ENCODE measurements at places on chromosomes 3 and 15.

- DNase-seq: no peak
Measured at GRCh38 chr15:26083896-26084295, 220.8 kb upstream of the ATP10A start.

DNA sequence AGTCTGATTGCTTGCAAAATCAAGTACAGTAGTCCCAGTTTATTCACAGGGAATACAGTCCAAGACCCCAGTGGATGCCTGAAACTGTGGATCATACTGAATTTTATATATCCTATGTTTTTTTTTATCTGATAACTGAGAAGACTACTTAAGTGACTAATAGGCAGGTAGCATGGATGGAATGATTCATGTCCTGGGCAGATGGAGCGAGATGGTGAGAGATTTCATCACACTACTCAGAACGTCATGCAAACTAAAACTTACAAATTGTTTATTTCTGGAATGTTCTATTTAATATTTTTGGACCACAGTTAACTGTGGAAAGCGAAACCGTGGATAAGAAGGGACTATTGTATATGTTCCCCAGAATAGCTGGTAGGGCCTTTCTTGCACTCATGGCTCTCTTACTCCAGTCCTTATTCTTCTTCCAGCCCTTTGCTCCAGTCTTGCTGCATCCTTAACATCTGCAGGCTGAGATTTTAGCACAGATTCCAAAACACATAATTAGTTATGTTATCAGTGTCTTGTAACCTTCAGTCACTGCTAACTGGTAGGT lies 290.0 kb downstream of the ADAMTSL3 start:
- no peak for DNase-seq

DNA sequence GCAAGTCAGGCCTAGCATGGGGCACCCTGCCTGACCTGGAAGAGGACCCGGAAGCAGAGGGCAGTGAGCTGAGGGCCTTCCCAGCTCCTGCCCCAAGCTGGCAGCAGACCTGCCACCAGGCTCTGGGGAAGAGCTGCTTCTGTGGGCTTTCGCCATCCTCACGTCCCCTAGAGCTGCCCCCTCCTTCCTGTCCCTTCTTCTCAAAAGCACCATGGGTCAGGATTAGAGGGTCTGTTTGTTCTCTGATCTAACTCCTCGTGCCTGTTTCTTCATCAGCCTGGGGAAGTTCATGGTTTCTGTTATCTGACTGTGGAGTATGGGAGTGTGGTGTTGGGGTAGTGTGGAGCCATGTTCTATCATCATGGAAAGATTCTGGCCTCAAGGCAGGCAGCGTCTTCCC lies 58.4 kb upstream of the POLG start:
- no peak for DNase-seq

- no peak for DNase-seq
Measured at GRCh38 chr3:163048881-163049280, 1552.3 kb downstream of the OTOL1 start.

DNA sequence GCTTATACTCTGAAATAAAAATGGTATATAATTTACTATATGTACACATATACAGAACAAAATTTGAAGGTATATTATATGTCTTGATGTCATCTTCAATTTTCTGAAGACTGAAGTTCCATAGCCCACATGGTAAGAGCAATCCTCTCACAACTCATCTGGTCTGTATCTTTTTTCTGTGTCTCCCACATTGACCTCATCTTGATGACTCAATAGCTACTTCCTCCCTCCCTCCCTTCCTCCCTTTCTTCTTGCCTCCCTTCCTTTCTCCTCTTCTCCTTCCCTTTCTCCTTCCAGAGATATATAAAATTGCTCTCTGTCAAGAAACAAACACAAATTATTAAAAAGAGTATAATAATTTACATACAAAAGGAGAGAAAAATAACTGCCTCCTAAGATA lies 268.5 kb downstream of the SQOR start:
- DNase-seq: no peak

DNA sequence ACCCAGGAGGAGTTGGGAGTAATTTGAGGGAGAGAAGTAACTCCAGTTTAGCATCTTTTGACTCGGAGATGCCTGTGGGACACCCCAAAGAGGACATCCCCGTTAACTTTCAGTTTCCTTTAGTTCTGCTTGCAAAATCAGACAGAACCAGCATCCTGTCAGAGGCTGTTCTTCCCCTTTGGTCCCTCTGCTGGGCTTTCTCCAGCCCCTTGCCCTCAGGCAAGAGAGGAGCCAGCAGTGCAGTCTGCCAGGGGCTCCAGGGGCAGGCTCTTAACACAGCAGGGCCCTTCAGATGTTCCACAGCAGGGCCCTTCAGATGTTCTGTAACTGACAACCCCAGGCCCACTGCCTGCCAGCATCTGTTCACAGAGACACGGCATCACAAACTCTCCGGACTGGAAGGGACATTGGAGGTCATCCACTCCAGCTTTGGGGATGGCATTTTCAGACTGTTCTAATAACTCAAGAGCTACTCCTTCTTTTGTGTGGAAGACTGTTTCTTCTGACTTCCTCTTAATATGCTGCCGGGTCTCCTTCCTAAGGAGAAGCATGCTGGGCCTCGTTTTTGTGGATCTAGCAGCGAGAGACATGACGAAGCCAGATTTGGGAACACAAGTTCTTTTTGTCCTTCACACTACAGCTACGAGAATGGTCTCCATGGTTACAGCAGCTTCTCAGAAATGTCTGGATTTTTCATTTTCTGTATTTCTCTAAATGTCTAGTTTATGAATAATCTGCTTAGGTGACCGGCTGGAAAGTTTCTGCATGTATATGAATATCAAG lies 51.9 kb downstream of the KY start:
- no peak for DNase-seq

GRCh38 chr3:31255007-31255581 lies 277.6 kb upstream of the STT3B start:
- no peak for DNase-seq

DNA sequence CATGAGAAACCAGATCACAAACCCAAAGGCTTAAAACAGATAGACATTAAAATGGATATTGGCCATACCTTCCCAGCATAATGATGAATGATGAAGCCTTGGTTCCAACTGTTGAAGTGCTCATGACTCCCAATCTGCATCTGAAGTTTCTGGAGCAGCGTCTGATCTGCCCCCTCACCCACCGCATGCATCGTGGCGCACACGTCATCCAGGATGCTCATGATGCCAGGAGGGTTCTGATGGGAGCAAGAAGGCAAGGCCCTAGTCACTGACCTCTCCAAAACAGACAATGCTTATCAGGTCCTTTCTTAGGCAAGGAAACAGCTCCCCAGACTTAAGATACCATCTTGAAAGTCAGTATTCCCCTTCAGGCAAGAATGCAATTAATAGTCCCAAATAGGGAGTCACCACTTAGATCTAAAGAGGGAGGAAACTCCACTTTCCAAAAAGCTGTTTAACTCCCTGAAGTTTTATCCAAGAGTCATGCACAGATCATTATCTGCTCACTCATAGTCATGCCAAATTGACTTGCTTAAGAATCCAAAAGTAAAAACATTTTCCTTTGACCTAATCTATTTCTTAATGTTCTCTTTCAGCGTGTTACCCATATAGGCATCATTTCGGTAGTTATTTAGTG lies 2.1 kb downstream of the LDHAL6B start:
- no peak for DNase-seq

DNA sequence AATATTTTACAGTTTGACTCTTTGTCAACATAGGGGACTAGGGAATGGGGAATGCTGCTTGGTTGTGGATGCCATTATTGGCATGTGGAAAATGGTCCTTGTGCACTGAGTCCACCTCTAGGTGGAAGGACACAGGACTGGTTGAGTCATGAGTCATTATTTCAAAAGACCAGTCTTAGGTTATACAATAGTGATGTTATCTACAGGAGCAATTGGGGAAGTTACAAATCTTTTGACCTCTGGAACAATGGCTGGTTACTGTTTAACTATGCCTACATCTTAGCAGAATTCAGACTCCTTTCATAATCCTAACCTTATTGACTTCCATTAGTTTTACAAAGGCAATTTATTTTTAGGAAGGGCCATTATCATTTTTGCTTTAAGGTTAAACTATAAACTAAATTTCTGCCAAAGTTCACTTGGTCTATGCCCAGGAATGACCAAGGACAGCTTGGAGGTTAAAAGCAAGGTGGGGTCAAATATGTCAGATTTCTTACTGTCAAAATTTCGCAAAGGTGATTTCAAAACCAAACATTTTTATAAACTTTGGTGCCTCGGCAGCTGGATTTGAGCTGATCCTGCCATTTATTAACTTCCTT lies 11.8 kb upstream of the CCR8 start:
- DNase-seq: no peak

GRCh38 chr15:88636050-88636449 lies 2.8 kb upstream of the ISG20 start:
- peak; percentile 41 for DNase-seq

DNA sequence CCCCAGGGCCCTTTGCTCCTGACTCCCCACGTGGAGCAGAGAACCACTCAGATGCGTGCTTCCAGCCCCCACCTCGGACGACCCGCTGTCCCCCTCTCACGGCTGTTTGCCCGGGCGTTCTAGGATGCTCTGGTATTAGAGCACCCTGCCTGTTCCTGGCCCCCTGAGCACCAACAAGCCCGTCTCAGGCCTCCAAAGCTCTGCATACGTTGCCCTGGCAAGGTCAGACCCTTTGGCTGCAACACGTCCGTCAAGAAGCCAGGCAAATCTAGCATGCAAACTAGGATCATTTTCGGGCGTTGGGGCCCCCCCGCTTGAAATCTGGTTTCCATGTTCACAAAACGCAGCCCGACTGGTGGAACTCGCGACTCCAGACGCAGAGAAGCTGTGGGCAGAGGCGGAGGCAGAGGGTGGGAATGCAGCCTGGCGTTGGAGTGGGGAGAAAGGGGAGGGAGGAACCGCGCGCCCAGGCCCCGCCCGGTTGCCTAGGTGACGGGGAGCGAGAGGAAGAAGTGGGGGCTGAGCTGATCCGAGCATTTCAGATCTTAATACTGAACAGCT lies 86.2 kb upstream of the PIAS1 start:
- no peak for DNase-seq

- DNase-seq: no peak
Measured at GRCh38 chr3:16550305-16550675, 36.8 kb upstream of the RFTN1 start.

- DNase-seq: no peak
Measured at GRCh38 chr3:83523470-83524073, 1435.2 kb upstream of the CADM2 start.

GRCh38 chr3:186032321-186032720 lies 76.6 kb downstream of the ETV5 start:
- DNase-seq: no peak

DNA sequence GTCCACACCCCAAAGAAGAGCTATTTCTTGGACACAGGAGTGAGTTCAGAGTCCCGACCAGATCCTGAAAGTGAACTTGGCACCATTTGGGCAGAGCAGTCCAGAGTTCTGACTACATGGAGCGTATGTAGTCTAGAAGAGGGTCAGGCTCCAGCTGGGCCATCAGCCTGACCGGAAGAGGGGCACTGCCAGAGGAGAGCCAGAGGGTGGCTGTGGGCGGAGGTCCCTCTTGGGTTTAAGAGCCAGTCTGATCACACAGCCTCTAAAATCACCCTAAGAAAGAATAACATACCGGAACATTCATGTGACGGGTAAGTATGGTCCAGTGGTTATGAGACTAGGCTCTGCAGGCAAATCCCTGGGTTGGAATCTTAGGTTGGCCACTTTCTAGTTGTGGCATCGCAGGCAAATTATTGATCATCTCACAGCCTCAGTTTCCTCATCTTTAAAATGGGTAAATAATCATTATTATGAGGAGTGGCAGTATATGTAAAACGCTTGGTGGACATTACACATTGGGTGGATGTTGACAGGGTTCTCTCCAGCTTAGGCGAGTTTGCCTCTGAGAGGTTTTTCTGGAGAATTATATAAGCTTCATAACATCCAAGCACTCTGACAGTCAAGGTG lies 2.1 kb upstream of the RAP2B start:
- DNase-seq: no peak

- DNase-seq: no peak
Measured at GRCh38 chr3:39109086-39109485, 1.6 kb downstream of the TTC21A start.

GRCh38 chr3:10389995-10390394 lies 69.1 kb upstream of the SEC13 start:
- DNase-seq: no peak

All from activated gamma-delta T cell treated with anti-CD3 and anti-CD28 coated beads, Interleukin-2, amount 50 U/mL, for 16 hours (primary cell).